Placental epithelial cell (primary cell): ENCODE measurements at places on chromosomes 1 and 21. TPM values are rescaled to one million over a fixed set of nuclear protein-coding genes. Genes with fewer than 3 reads are reported as not detected.

Gene OR6K3
- not detected in 2 replicates for total RNA-seq

Gene MSH4
- total RNA-seq, result under 0.01 TPM in 1 of 2 replicates, not detected in the other

Gene BARHL2
- total RNA-seq, result not detected in 2 replicates

Gene CLIC6
- under 0.01 TPM in 1 of 2 replicates, not detected in the other for total RNA-seq

Gene PGBD5
- total RNA-seq, result 0.11 and 0.79 TPM in 2 replicates

Gene KIRREL1
- 32.6 and 47.0 TPM in 2 replicates for total RNA-seq

Gene KRTAP19-1
- not detected in 2 replicates for total RNA-seq

Gene ASCL5
- not detected in 2 replicates for total RNA-seq

Gene LINGO4
- not detected in 2 replicates for total RNA-seq

Gene SLC2A5
- 0.87 and 2.4 TPM in 2 replicates for total RNA-seq

Gene CSF3R
- total RNA-seq, result 1.2 TPM in 1 of 2 replicates, not detected in the other

Gene FAM78B
- not detected in 2 replicates for total RNA-seq

Gene FCRL6
- not detected in 2 replicates for total RNA-seq

Gene S100A6
- total RNA-seq, result 902 and 2,842 TPM in 2 replicates

Gene IVL
- 0.54 and 0.79 TPM in 2 replicates for total RNA-seq

Gene ALX3
- total RNA-seq, result not detected in 2 replicates

Gene MYOG
- not detected in 2 replicates for total RNA-seq

Gene LSS
- total RNA-seq, result 50.3 and 110 TPM in 2 replicates

Gene GPR3
- 0.11 TPM in 1 of 2 replicates, not detected in the other for total RNA-seq

Gene AURKAIP1
- 75.4 and 118 TPM in 2 replicates for total RNA-seq

Gene USH2A
- under 0.01 TPM in 1 of 2 replicates, not detected in the other for total RNA-seq

Gene TAL1
- total RNA-seq, result not detected in 2 replicates

Gene KCNA10
- not detected in 2 replicates for total RNA-seq

Gene GNB1
- 86.4 and 103 TPM in 2 replicates for total RNA-seq

Gene NCF2
- total RNA-seq, result 8.6 and 48.4 TPM in 2 replicates

Gene MATN1
- total RNA-seq, result 0.79 TPM in 1 of 2 replicates, not detected in the other

Gene SPRR2E
- total RNA-seq, result not detected in 2 replicates

Gene SELL
- total RNA-seq, result 0.39 TPM in 1 of 2 replicates, not detected in the other

Gene SLC6A17
- total RNA-seq, result under 0.01 TPM in 1 of 2 replicates, not detected in the other

Gene NUDT4B
- total RNA-seq, result 9.4 and 19.0 TPM in 2 replicates

Gene CCDC27
- total RNA-seq, result not detected in 2 replicates

Gene RGS18
- total RNA-seq, result not detected in 2 replicates

Gene DNAH14
- total RNA-seq, result 2.7 and 3.1 TPM in 2 replicates

Gene SVBP
- 12.9 and 31.4 TPM in 2 replicates for total RNA-seq

Gene GSTM1
- not detected in 2 replicates for total RNA-seq

Gene LRRC7
- not detected in 2 replicates for total RNA-seq

Gene RXFP4
- not detected in 2 replicates for total RNA-seq

Gene MEX3A
- 2.9 and 4.7 TPM in 2 replicates for total RNA-seq

Gene CLCA4
- not detected in 2 replicates for total RNA-seq

Gene CAMSAP2
- 38.5 and 45.0 TPM in 2 replicates for total RNA-seq

Gene OPTC
- 0.76 TPM in 1 of 2 replicates, not detected in the other for total RNA-seq

Gene TMCC2
- total RNA-seq, result under 0.01 and 1.1 TPM in 2 replicates
